ENCODE measurements at places on chromosomes 13 and 19.
A peak's percentile ranks its signal among the peaks of the same experiment; 100 is the strongest.

DNA sequence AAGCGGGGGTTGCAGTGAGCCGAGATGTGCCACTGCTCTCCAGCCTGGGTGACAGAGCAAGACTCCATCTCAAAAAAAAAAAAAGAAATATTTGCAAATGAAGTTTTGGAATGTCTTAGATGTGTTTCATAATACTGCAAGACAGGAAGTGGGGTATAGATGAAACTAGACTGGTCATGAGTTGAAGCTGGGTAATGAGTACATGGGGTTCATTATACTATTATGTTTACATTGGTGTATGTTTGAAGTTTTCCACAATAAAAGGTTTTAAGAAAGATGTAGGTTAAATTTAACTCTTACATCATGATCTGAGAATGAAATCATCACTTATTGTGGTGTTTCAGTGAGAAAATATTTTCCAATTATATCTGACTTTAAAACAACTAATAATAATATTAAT, 19.0 kb downstream of the FNDC3A start:
- DNase-seq, result peak; percentile 13

DNA sequence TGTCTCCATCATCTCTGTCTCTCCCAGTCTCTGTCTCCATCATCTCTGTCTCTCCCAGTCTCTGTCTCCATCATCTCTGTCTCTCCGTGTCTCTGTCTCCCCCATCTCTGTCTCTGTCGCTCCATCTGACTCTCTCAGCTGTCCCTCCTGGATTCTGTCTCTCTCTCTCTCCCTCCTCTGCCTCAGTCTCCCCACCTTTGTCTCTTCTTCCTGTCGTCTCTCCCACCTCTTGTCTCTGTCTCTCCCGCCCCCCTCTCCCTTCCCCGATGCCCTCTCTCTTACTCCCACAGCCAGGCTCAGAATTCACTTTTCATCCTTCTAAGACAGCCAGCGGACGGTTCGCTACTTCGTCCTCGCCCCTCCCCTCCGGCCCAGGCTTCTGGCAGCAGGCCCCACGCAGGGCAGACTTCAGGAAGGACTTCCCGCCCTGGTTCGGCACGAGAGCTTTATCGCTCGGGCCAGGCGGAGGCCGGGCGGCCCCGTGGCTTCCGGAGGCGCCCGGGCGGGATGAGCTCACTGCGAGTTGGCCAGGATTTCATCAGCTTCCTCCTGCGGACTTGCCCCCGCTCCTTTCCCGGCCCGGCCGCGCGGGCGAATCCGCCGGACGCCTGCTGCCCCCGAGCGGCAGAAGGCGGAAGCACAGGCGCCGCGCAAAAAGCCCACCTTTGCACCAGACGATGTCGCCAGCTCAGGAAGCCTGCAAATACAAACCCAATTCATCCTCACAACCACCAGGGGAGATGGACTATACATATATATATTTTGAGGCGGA, 12.4 kb upstream of the CCDC9 start:
- peak; percentile 98 for DNase-seq

DNA sequence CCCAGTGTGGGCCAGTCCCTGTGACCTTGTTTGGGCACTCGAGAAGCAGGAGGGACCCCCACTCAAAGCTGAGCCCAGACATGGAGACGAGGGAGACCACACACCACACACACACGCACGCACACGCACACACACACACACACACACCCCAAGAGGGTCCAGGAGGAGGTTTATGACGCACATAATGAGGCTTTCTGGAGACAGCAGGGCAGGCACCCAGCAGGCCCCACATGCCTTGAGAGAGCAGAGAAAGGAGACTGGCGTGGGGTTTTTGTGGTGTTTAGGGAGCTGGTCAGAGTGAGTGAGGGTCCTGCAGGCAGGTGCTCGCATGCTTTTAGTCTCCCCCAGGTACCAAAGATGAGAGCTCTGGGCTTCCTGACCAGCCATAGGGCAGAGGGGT, 42.4 kb downstream of the GPR12 start:
- no peak for DNase-seq

- no peak for DNase-seq
Measured at GRCh38 chr19:32798201-32798600, 71.4 kb downstream of the SLC7A9 start.

- peak; percentile 7 for DNase-seq
Measured at GRCh38 chr13:98390086-98390715, 186.7 kb downstream of the STK24 start.

GRCh38 chr13:89150362-89150761, 1479.2 kb downstream of the SLITRK5 start:
- DNase-seq, result peak; percentile 42

GRCh38 chr19:19540715-19541515, 2.9 kb downstream of the CILP2 start:
- no peak for DNase-seq

GRCh38 chr19:2500156-2500555, 24.2 kb downstream of the GADD45B start:
- no peak for DNase-seq

- DNase-seq, result no peak
Measured at GRCh38 chr19:33266974-33267484, 35.3 kb downstream of the CEBPA start.

DNA sequence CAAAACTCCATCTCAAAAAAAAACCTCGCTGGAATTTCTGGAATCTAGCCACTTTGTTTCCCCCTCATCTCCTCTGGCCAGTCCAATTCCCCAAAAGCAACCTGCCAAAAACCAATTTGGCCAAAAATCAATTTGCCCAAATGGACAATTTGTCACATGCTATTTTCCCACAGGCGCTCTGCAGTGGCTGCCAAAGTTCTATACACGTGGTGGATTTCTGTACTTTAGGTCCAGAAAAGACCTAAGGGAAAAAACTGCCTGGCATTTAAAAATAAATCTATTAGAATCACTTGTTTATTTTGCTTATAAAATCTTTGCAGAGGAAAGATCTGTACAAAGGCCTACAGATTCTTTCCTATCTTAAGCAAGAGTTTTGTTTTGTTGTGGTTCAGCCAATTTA, 79.4 kb downstream of the MAP4K1 start:
- DNase-seq, result no peak

DNA sequence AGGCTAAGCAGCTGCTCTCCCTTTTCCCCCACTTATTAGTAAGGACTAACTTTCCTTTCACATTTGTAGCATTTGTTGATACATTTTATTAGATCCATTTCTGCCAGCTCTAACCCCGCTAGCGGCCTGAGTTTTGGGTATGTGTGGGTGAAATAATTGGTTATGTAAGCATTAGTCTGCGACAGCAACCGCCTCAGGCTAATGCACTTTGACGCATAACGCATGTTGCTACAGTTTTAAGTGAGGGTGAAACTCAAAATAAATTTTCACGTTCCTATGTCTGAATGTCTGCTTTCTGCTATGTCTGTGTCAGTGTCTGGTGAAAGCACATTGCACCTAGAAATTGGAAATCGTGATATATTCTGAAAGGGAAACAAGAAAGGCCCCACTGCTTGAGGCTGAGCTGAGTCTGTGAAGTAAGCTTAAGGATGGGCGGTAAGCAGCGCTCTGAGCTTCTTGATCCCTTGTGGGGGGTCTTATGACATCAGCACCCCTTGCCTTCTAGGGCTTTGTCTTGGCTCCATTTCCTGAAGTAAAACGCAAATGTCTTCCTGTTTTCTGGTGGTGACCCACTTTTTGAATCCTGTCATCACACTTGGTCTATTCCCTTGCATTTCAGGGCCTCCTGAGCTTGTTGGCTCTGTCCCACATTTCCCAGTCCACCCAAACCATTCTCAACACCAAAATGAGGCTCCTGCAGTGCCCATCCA, 648.3 kb upstream of the ARGLU1 start:
- DNase-seq, result no peak

- peak; percentile 2 for DNase-seq
Measured at GRCh38 chr19:35718345-35719041, 690 bp downstream of the KMT2B start.

DNA sequence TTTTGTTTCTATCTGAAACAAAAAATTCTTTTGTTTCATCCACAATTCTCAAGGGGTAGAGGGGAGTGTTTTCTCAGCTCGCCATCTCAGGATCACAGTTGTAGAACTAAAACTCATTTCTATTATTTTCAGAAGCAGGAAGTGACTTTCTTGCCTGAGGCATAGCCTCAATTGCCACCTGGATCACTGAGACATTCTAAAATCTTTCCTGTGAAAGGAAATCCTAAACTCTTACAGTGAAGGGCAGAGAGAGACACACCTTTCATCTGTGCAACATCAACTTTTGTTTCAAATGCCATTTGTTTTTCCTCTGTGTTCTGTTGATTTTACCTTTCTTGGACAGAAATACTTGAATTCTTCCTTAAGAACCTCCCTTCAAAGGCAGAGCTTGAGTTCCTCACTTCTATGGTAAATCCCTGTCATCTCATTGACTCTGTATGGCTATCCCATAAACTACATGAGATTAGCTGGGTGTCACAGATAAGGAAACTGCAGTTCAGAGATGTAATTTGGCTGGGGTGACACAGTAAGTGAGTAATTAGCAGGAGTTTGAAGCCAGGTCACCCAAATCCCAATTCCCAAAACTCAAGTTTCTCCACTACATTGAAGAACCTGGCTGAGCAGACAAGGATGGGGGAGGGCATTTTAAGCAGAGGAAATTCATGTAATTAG, 224.4 kb upstream of the HTR2A start:
- no peak for DNase-seq

DNA sequence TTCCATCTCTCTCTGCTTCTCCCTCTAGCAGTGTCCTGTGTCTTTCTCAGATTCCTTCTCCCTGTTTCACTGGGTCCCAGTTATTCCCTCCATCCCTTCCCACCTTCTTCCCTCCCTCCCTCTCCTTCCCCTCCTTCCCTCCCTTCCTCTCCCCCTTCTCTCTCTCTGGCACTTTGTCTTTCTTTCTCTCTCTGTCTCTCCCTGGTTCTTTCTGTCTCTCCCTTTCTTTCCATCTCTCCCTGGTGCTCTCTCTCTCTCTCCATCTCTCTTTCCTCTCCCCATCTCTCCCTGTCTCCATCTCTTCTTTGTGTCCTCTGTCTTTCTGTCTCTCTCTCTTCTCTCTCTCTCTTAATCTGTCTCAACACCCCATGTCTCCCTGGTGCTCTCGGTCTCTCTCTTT, 31.7 kb upstream of the CYP2B6 start:
- no peak for DNase-seq

DNA sequence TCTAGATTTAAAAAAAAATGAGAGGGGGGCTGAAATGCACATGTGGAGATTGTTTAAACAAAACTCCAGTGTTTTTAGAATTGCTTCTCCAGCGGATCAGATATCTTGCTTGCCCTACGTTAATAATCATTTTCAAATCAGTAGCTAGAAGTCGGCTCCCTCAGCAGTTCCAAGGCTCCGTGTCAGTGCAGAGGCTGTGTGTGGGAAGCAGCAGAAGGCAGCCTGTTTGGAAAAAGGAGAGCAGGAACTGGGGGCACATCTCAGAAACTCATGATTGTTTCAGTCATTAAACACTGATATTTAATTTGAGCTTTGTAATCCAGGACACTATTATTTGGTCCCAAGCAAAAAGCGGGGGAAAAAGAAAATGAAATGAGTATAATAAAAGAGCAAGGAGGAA, 50.9 kb downstream of the SOX21 start:
- no peak for DNase-seq

DNA sequence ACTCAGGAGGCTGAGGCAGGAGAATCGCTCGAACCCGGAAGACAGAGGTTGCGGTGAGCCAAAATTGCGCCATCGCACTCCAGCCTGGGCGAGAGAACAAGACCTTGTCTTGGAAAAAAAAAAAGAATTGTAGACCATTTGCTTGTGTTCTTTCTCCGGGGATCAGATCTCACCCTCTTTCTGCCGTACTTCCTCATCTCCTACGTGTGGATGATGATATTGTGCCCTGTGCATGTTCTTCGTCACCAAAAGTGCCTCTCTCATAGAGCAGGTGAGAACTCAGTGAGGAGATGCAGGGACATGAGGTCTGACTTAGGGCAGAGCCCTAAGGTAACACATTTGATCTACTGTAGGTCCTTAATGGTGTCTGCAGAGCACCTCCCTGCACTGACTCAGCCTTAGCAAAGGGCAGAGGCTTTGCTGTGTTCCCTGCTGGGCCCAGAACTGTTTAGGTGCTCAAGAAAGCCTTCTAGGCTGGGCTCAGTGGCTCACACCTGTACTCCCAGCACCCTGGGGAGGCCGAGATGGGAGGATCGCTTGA, 1.3 kb downstream of the APOC2 start:
- no peak for DNase-seq

- DNase-seq, result no peak
Measured at GRCh38 chr13:95418946-95419345, 117.7 kb upstream of the ABCC4 start.

DNA sequence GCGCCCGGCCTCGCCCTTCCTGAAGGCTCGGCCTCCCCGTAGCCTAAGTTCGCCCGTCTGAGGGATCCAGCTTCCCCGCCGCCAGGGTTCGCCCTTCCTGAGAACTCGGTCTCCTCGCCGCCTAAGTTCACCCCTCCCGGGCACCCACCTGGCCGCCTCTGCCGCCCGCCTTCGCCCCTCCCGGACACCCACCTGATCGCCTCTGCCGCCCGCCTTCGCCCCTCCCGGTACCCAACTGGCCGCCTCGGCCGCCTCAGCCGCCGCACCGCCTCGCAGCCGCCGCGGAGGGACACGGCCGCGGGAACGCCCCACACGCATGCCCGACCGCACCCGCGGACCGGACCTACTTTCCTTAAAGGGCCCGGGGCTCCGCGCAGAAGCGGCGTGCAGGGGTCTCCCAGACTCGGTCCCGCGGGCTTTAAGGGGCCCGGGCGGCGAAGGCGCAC, at the start of gene MOB3A:
Gene MOB3A, minus strand, starts transcription at position 293 of the 446 bp plus-strand sequence. CDS start 17,766 bp downstream, outside the sequence.
- peak; percentile 95 for DNase-seq

DNA sequence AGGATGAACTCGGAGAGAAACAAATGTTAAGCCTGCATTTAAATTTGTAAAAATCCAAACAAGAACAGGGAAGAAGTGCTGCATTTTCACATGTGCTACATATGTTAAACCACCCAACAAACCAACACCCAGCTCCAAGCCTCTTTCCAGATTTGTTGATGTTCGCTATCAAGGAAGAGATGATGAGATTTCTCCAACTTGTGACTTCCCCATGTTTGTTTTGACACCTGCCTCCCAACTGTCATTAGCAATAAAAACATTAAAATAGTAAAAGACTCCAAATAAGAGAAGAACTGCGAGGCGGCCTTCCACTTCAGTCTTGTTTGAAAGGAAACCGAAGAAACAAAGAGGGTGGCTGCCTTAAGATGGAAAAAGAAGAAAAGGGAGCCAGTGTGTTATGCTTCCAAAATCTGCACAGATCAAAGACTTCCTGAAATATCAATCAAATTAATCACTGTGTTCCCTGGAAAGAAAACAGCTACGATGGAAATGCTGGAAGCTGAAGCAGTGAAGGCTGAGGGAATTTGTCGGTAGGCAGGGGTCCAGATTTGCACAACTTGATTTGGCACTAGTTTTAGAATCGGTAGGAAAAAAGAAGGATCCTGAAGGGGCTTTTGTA, 14.0 kb upstream of the GGACT start:
- DNase-seq, result no peak

GRCh38 chr19:517721-518597, 10.7 kb downstream of the TPGS1 start:
- no peak for DNase-seq

DNA sequence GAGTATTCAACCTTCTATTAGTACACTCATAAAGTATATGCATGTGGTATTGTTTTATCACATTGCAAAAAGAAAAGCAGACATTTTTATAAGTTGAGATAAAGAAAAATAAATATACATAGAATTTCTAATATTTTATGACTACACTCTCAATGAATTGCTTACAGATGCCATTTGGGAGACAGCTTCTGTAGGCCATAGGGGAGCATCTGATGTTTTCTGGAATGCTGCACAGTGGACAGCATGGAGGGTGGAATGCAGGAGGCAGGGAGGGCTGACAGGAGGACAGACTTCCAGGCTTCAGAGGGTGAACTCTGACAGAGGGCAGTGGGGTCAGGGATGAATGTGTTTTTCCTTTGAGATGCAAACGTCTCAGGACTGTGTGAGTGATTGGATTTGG, 45.8 kb downstream of the MIPEP start:
- no peak for DNase-seq

GRCh38 chr13:80475718-80476117, 134.8 kb upstream of the SPRY2 start:
- no peak for DNase-seq
